NCI-H1436 (cell line): ENCODE measurements at places on chromosomes 2 and 18.

GRCh38 chr2:217163987-217164386 is 304.1 kb upstream of the TNP1 start:
- DNase-seq = no peak

DNA sequence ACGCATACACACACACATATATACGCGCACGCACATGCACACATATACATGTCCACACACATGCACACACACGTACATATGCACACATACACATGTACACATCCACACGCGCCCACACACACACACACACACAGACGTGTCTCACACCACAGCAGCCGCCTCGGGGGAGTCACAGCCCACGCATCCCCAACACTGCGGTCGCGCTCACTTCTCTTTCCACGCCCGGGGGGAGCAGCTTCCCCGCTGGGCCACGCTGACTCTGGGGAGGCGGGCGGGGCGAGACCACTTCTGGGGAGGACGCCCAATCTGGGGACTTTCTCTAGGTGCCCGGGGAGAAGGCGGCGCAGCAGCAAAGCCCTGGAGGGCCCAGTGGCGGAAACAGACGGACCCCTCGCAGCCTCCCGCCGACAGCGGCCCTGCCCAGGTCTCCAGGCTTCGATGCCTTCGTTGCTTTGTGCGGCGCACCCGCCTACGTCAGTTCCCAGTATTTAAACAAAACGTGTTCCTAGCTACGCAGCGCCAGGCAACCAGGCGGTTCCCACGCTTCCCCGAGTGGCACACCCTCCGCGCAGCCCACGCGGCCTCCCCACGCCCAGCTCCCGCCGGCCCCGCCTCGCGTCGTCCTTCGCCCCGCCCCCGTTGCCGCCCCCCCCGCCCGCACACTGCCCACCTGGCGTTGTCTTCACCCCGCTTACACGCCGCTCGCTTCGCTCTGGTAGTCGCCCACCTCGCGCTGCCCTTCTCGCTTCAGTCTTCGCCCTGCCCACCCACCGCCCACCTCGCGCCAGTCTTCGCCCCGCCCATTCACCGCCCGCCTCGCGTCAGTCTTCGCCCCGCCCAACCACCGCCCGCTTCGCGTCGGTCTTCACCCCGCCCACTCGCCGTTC is 810 bp upstream of the RBFA start:
- DNase-seq = no peak

DNA sequence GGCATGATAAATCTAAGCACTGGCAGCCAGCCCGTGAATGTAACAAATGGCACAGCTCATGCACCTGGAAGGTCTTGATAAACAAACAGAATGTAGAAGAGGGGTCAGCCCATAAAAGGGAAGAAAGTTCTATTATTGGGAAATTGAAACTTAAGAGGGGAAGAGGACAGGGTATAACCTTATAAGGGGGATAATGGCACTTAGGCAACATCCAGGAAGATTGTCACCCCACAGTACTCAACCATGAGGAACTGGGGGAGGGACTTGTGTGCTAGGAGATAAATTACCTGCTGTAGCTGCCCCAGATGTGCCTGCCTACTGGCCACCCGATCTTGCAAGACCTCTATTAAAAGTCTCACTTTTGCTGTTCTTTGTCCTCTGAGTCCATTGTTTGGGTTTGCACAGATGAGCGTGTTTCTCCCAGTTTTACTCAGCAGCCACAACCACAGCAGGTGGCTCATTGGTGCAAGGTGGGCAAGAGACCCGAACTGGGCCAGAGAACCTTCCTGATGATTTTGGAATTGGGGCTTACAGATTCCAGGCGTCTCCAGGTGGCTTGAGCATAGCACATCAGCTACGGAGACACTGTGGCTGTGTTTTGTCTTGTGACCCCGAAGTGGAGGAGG is 79.0 kb upstream of the TAF1B start:
- DNase-seq = no peak

GRCh38 chr2:118535171-118535817 is 312.2 kb downstream of the EN1 start:
- no peak for DNase-seq

DNA sequence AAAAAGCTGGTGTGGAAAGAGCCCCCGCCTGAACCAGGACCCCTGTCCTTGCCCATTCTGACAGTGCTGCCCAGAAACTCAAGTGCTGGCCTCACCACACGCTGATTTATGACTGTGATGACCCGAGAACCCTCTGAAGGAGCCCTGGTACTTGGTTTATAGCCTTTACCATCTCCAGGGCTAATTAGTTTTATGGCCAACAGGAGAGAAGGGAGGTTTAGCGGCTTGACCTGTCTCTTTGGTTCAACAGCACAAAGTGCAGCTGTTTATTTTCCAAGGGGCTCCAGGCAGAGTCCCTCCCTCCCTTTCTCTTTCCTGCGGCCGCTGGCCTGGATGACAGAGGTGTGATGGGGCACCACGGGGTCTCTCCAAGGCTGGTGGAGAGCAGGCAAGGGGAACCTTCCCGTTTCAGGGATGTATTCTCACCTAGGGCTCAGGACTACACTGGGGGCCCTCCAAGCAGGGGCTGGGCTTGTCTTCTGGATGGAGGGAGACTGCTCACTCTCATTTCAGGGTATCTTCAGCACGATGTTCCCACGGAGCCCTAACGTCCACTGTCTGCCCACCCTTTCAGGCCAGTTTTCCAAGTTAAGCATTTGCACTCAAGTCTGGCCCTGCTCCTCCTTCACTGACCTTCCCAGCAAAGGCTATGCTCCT is 174.2 kb upstream of the GLI2 start:
- DNase-seq = no peak

- no peak for DNase-seq
Measured at GRCh38 chr18:26772691-26773090, 92.8 kb downstream of the AQP4 start.
